Glomerular endothelial cell (primary cell): ENCODE measurements at places on chromosomes 3 and 15. TPM values are rescaled to one million over a fixed set of nuclear protein-coding genes. Genes with fewer than 3 reads are reported as not detected.

The UBAP1L gene
- total RNA-seq, result 0.53 and 1.6 TPM in 2 replicates

The PLA1A gene
- total RNA-seq, result 2.8 and 7.8 TPM in 2 replicates

The CYP1A1 gene
- total RNA-seq, result 2.0 and 3.7 TPM in 2 replicates

The CIDEC gene
- not detected in 2 replicates for total RNA-seq

The COL7A1 gene
- 20.0 and 25.0 TPM in 2 replicates for total RNA-seq

The STAB1 gene
- 277 and 404 TPM in 2 replicates for total RNA-seq

The CHRD gene
- total RNA-seq, result 0.78 and 1.9 TPM in 2 replicates

DNA sequence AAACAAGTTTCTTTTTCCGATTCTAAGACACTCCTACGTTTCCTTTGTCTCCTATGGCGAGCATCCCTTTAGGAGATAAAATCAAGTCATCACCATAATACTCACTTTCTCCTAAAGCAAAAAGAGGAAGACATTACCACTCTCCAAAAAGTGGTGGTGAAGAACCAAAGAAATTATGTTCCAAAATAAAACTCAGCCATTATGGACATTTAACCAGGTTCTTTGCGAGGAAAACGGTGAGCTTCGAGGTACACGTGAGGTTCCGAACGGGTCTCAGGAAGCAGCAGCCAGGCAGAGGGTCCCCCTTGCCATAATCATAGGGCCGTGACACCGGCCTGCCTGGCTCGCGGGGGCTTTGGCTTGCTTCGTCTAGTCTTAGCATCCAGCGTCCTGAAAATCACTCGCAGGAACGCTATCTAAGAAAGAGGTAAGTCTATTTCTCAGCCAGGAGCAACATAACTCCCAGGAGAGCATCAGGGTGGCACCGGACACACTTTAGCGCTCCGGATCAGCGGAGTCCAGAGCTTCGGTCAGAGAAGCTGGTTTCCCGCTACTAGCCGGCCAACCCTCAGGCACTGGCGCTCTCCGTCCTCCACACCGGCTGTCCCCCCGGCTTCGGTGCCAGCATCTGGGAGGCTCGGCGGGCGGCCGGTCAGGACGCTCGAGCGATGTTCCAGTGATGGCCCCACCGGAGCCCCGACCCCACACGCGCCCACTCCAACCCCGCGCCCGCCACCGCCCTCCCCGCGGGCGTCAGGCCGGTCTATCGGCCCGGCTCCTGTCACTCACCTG lies 581 bp downstream of the IP6K1 start:
- no peak for DNase-seq

GRCh38 chr3:146543461-146544001 lies 876 bp downstream of the PLSCR1 start:
- no peak for DNase-seq

- no peak for DNase-seq
Observed at GRCh38 chr3:170022336-170022735, 15.5 kb upstream of the GPR160 start.

DNA sequence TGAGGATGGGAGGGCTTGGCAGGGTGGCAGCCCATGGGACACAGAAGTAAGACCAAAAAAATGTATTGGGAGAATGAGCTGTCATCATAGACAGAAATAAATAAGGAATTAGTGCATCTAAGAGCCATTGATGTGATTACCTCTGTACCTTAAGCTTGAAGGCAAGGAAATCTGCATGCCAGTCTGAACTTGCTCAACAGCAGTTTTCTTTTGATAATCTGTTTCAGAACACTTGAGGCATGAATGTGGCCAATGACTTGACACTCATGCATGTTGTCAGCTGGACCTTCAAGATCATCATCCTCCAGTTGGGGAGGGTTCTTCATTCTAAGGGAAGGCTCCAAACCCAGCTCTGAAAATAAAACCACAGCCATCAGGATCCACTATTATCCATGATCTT lies 148.5 kb downstream of the DCLK3 start:
- no peak for DNase-seq

GRCh38 chr3:196843435-196844110 lies 24.1 kb upstream of the SENP5 start:
- no peak for DNase-seq

DNA sequence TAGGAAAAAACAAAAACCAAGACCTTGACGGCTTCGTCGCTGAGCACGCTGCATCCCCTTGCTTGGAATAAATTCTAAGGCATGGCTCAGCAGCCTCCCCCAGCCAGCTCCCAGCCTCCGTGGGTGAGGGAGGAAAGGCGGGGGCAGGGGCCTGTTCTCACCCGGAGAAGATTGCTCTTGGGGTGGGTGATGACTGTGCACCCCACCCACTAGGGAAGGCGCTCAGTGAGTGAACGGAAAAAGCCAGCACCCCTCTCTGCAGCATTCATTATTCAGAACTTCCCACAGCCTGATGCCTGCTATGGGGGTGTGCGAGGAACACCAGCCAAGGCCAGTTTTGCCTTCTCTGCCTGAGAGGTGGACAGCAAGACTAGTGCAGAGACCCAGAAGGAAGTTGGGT lies 19.3 kb upstream of the NTRK3 start:
- no peak for DNase-seq
